Daoy (cell line): ENCODE measurements at places on chromosomes 3 and 15. TPM values are rescaled to one million over a fixed set of nuclear protein-coding genes. Genes with fewer than 3 reads are reported as not detected.

GPR171 gene
- not detected in 2 replicates for total RNA-seq

C15orf62 gene
- 0.40 TPM in 1 of 2 replicates, not detected in the other for total RNA-seq

RAMAC gene
- 63.6 and 77.4 TPM in 2 replicates for total RNA-seq

FAM227B gene
- total RNA-seq: 1.5 and 4.6 TPM in 2 replicates

ACTC1 gene
- not detected in 2 replicates for total RNA-seq

WDR72 gene
- total RNA-seq: 0.12 and 0.17 TPM in 2 replicates

ATP2B2 gene
- total RNA-seq: 0.09 TPM in 1 of 2 replicates, not detected in the other

GBE1 gene
- 18.1 and 28.6 TPM in 2 replicates for total RNA-seq

KLHL40 gene
- total RNA-seq: not detected in 2 replicates

CTSH gene
- total RNA-seq: 8.2 and 27.5 TPM in 2 replicates

C3orf70 gene
- total RNA-seq: 3.6 and 4.7 TPM in 2 replicates

ETFA gene
- 104 and 110 TPM in 2 replicates for total RNA-seq

CCDC191 gene
- total RNA-seq: 1.1 and 2.7 TPM in 2 replicates

C15orf39 gene
- total RNA-seq: 3.1 and 5.7 TPM in 2 replicates

CYP1A1 gene
- total RNA-seq: 0.92 and 3.8 TPM in 2 replicates

SENP8 gene
- total RNA-seq: 0.24 and 1.7 TPM in 2 replicates

CD200R1 gene
- total RNA-seq: 0.09 TPM in 1 of 2 replicates, not detected in the other

RGMA gene
- total RNA-seq: 0.42 TPM in 1 of 2 replicates, not detected in the other

PRR23B gene
- not detected in 2 replicates for total RNA-seq

UBR1 gene
- 24.3 and 24.5 TPM in 2 replicates for total RNA-seq

SI gene
- total RNA-seq: not detected in 2 replicates

PLA2G4B gene
- 0.71 and 4.6 TPM in 2 replicates for total RNA-seq

FAM81A gene
- total RNA-seq: 1.4 and 1.6 TPM in 2 replicates

ATP13A4 gene
- not detected in 2 replicates for total RNA-seq

MESP2 gene
- 0.29 and 0.54 TPM in 2 replicates for total RNA-seq

RASGRP1 gene
- total RNA-seq: 1.1 and 1.6 TPM in 2 replicates

COLQ gene
- total RNA-seq: 0.06 and 0.29 TPM in 2 replicates

MINDY2 gene
- 7.7 and 10.3 TPM in 2 replicates for total RNA-seq

STRIT1 gene
- not detected in 2 replicates for total RNA-seq

PDCD7 gene
- 13.3 and 17.4 TPM in 2 replicates for total RNA-seq

CLEC3B gene
- total RNA-seq: 1.1 TPM in 1 of 2 replicates, not detected in the other

ILDR1 gene
- not detected in 2 replicates for total RNA-seq

DUOXA1 gene
- total RNA-seq: not detected in 2 replicates

SLC38A3 gene
- total RNA-seq: not detected in 2 replicates

TSPAN3 gene
- 144 and 181 TPM in 2 replicates for total RNA-seq

SH2D7 gene
- not detected in 2 replicates for total RNA-seq

PLA2G4D gene
- total RNA-seq: not detected in 2 replicates

OXSR1 gene
- total RNA-seq: 22.6 and 23.6 TPM in 2 replicates

PROS1 gene
- 5.9 and 8.3 TPM in 2 replicates for total RNA-seq
